ENCODE measurements at places on chromosomes 7 and 10.

DNA sequence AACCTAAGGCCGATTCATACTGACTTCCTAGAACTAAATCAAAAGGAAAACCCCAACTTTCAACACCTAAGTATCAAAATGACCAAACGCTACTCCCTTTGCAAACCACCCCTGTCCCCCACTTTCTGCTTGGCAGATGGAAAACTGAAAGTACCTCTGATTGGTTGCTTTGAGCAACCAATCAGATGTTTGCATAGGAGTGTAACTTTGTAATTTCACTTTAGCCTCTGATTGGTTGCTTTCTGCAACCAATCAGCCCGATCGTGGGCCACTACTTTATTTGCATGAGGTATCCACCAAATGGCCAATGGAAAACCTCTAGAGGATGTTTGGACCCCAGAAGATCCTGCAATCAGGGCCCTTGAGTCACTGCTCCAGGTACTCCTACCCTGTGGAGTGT is 12.3 kb upstream of the SNX10 start:
- peak; percentile 68 for DNase-seq

GRCh38 chr10:69629897-69630650 is at the start of gene FAM241B:
TSS of gene FAM241B (plus strand) at chr10:69630247. CDS start at chr10:69631744, 1,497 bp downstream.
- peak; percentile 67 for DNase-seq

- DNase-seq: no peak
Measured at GRCh38 chr10:79178614-79179163, 109.9 kb downstream of the ZMIZ1 start.

DNA sequence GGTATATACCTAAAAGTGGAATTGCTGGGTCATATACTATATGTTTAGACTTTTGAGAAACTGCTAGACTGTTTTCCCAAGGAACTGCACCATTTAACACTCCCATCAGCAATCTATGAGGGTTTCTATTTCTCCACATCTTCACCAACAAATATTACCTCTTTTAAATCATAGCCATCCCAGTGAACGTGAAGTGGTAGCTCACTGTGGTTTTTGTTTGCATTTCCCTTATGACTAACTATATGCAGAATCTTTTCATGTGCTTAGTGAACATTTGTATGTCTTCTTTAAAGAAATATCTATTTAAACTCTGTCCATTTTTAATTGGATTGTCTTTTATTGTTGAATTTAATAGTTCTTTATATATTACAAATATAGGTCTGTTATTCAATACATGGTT is 115.8 kb upstream of the SEC61G start:
- DNase-seq: no peak

GRCh38 chr7:149291036-149291780 is 29.2 kb downstream of the ZNF783 start:
- no peak for DNase-seq

GRCh38 chr10:132146271-132146671 is 40.5 kb upstream of the DPYSL4 start:
- no peak for DNase-seq

GRCh38 chr7:42856605-42856987 is 55.3 kb downstream of the C7orf25 start:
- DNase-seq: no peak

- DNase-seq: no peak
Measured at GRCh38 chr7:97075928-97076327, 41.6 kb upstream of the SDHAF3 start.

DNA sequence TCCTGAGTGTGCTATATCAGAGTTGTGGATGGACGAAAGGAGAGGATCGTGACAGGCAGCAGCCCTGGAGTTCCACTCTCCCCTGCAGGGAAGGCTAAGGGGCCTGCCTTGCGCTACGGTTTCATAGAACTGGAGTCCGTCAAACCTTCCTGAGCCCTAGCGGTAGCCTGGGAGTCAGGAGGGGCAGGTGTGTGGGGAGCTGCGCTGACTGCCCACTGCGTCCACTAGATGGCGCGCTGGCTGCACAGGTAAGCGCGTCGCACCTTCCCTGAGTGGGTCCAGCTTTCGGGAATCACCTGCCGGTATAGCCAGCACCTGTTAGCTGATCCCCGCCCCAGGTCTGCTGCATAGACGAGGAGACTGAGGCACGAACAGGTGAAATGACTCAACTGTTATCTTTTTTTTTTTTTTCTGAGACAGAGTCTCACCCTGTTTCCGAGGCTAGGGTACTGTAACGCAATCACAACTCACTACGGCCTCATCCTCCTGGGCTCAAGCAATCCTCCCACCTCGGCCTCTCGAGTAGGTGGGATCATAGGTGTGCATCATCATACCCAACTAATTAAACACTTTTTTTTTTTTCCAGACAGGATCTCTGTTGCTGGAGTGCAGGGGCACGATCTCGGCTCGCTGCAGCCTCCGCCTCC is 20.2 kb upstream of the BAIAP2L1 start:
- peak; percentile 51 for DNase-seq

DNA sequence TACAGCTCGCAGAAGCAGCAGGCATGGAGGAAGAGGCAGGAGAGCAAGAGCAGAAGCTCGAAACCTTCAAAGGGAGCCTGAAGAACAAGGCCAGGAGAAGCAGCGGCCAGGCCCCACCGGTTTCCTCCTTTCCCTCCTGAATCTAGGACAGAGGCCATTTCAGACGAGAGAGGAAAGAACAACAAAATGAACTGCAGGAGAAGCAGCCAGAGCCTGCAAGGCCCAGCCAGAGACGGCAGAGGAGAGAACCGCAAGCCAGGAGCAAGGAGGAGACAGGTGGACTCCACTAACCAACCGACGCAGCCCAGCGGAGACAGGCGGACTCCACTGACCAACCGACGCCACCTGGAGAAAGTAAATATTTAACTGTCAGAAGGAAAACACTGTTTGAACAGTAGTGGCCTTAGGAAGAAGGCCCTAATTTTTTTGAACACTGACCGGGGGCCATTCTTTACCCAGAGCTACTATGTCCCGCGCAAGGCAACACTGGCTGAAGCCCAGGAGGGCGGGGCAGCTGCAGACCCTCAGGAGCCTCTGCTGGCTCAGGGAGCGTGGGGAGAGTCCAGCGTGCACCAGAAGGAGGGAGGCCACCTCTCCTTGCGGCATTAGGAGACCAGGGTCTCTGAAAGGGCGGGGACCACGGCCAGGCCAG is 559.2 kb downstream of the PTPRN2 start:
- DNase-seq: no peak

- no peak for DNase-seq
Measured at GRCh38 chr7:2165610-2166594, 66.8 kb downstream of the MAD1L1 start.

- no peak for DNase-seq
Measured at GRCh38 chr10:15705298-15705697, 14.4 kb downstream of the ITGA8 start.

DNA sequence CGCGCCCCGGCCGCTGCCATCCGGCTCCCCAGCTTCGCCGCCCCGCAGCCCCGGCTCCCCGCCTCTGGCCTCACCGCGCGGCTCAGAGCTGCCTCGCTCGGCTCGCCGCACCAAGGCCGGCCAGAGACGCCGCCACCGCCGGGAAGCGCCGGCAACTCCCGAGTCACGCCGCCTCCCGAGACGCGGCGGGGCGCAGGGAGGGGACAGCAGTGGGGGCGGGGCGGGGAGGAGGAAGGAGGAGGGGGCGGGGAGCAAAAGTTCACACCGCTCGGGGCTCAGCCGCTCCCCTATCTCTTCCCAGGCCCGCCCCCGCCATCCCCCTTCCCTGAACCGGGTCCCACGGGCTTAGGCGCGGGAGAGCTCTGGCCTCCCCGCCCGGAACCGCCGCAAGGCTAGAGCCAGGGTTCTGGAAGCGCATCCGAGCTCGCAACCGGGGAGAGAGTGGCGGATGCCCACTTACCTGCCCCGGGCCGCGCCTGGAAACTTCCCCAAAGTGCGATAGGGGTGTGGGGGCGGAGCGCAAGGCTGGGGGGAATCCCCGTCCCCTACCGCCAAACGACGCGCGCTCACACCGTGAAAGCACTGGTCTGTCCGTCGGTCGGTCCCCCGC is 1.0 kb downstream of the CHST15 start:
- DNase-seq: peak; percentile 22

GRCh38 chr7:158771-159170 is 33.6 kb upstream of the FAM20C start:
- DNase-seq: no peak

DNA sequence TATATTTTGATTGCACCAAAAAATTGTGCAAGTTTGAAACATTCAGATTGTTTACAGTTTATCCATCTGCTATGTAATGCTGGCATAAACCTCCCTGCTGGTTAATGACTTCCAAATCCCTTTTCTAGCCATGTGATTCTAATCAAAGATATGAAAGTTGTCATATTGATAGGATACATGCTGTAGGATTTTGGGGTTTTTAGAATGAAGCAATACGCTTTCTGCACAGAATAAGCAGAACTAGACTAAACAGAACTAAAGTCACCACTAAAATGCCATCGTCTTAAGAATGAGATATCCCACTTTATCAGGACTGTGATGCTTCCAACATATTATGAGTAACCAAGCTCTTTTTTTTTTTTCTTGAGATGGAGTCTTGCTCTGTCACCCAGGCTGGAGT is 856 bp downstream of the SSMEM1 start:
- no peak for DNase-seq

DNA sequence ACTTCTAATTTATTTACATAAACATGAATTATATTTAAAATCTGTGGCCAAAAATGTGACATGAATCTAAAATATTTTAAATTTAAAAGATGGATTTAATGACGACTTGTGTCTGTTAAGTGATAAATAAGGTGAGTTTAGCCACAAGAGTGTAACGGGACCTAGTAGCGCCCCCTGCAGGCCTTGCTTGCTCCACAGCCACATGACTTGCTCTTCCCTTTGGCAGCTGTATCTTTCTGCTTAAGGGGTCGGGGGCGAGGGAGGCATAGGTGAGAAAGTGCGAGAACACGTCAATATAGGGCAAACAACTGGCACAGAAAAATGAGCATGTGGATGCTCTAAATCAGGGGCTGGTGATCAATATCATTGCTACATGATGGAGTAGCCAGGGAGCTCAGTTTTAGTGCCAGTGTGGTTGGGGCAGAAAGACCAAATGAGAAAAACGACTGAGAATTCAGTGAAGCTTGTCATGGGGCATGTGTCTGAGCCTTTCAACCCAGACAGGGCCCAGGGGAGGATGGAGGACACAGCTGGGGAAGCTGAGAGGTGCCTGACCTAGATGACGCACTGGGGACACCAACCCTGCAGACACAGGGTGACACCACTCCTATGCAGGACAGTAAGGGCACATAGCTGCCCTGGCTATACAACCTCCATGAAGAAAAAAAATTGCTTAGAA is 49.8 kb downstream of the PAXIP1 start:
- DNase-seq: peak; percentile 56

GRCh38 chr10:89992575-89992974 is 291.2 kb downstream of the KIF20B start:
- DNase-seq: no peak

DNA sequence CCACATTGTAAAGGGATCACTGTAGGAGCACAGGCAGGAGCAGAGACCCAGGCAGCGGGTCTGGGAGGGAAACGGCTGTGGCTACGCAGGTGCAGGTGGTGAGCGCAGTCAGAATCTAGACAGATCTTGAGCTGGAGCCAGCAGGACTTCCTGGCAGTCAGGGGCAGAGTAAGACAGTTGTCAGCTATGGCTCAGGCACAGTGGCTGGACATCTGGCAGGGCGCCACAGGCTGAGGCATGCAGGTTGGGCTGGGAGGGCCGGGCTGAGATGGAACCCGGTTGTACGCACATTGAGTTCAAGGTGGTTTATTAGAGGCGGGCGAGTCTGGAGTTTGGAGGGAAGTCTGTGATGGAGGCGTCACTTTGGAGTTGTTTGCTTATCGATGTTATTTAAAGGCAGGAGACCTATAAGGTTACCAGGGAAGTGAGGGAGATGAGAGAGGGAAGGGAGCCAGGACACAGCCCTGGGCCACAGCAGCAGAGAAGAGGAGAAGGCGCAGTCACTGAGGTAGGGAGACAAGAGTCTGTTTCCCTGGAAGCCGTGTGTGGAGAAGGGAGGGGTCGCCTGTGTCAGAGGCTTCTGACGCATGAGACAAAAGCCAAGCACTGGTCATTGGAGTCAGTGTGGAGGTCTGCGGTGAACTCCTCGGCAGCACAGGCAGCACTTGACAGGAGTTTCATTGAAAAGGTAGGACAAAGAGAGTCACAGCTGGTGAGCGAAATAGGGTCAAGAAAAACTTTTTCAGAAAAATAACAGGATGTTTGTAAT is 73.8 kb downstream of the LANCL2 start:
- no peak for DNase-seq

GRCh38 chr7:12244129-12244528 is 33.0 kb downstream of the TMEM106B start:
- no peak for DNase-seq

GRCh38 chr10:48470893-48471805 is 133.7 kb downstream of the ARHGAP22 start:
- no peak for DNase-seq

- DNase-seq: no peak
Measured at GRCh38 chr10:34911661-34912205, 96.6 kb upstream of the PARD3 start.

GRCh38 chr7:153682628-153683027 is 369.6 kb upstream of the DPP6 start:
- no peak for DNase-seq

- DNase-seq: no peak
Measured at GRCh38 chr10:35184527-35185171, 58.0 kb downstream of the CREM start.

GRCh38 chr7:118109607-118110006 is 74.4 kb upstream of the LSM8 start:
- DNase-seq: no peak

GRCh38 chr7:101736084-101736483 is 81.3 kb upstream of the CUX1 start:
- DNase-seq: no peak

DNA sequence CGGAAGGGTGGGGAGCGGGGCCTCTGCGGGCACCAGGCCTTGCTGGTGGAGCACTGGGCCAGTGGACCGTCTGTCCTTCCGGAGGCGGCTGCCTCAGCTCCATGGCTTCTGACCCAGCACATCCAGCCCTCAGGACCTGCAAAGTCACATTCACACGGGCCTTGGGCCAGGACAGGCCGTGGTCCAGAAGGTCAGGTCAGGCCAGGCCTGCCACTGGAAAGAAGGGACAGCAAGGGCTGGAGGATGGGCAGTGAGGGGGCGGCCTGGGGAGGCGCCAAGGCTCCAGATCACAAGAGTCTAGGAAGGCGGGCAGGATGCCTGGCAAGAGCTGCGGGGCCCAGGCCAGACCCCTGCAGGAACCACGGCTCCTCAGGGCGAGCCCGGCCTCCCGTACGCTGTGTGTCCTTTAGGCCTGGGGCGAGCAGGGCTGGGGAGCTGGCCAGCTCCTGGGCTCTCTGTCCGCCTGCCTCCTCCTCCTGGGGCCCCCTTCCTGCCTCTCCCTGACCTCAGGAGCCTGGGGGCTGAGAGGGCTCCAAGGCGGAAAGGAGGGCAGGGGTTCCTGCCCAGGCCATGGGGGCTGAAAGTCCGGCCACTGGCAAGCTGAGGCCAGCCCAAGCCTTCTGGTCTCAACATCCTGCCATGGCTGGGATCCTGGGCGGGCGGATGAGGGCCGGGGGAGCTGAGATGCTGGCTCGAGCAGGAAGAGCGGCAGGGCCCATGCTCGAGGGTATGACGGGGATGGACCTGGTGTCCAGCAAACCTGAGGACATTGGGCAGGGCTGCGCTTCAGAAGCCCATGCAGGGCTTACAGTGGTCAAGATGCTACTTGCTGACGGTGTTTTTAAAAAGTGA is 225.8 kb downstream of the ELFN1 start:
- DNase-seq: no peak
